NCI-H526 (cell line): ENCODE measurements at places on chromosomes 7 and 10.

GRCh38 chr10:1158066-1158465 is 101.9 kb downstream of the WDR37 start:
- DNase-seq, result no peak

DNA sequence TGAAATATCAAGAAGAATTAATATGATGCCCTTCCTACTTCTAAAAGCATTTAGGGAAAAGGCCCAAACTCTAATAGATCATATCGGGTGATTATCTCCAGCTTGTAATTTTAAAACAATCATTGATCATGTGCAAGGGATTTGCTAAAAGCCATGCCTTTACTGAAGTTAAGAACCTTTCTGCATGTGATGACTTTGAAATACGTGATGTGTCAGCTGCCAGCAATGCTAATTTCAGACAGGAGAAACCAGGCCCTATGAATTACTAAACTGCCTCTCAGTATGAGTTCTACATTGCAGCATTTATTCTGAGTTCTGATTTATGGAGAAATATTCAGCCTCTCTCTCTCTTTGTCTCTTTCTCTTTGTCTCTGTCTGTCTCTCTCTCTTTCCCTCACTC is 203.6 kb upstream of the AKR1E2 start:
- DNase-seq, result no peak

GRCh38 chr10:916716-917415 is 14.6 kb downstream of the LARP4B start:
- no peak for DNase-seq

DNA sequence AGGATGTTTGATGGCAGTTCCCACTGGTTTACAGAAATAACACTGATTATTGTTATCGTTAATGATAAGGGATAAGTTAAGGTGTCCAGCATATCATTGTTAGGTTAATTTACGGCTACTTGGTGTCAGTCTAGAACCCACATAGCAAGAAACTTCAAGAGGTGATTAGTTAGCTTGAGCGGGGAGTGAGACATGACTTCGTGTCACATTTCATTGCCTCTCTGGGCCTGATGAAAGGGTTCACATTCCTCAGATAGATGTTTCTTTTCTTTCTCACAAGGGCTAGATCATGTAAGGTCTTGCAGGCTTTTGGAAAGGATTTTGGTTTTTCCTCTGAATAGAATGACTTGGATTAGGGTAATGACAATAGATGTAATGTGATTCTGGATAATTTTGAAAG is 26.7 kb downstream of the WAC start:
- no peak for DNase-seq

GRCh38 chr7:74480861-74481417 is 27.2 kb downstream of the GTF2IRD1 start:
- no peak for DNase-seq

DNA sequence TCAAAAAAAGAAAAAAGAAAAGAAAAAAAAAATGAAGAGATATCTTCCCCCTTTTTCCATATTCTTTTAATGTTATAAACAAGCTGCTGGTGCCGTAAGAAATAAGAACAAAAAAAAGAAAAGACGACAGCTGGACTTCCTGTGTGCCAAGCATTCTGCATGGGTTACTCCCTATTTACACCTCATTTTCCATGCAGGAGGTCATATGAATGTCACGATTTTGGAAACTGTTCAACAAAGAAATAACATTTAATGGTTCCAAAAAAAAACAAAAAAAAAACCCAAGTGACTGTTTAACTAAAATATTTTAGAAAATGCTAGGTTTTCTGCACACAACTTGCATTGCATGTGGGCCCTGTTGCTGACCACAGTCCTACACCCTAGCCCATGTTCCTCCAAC is 159.3 kb downstream of the TNS3 start:
- DNase-seq, result no peak

- DNase-seq, result no peak
Measured at GRCh38 chr7:112056409-112056808, 149.8 kb downstream of the DOCK4 start.

GRCh38 chr10:93992400-93993030 is 1.2 kb upstream of the PLCE1 start:
- no peak for DNase-seq

DNA sequence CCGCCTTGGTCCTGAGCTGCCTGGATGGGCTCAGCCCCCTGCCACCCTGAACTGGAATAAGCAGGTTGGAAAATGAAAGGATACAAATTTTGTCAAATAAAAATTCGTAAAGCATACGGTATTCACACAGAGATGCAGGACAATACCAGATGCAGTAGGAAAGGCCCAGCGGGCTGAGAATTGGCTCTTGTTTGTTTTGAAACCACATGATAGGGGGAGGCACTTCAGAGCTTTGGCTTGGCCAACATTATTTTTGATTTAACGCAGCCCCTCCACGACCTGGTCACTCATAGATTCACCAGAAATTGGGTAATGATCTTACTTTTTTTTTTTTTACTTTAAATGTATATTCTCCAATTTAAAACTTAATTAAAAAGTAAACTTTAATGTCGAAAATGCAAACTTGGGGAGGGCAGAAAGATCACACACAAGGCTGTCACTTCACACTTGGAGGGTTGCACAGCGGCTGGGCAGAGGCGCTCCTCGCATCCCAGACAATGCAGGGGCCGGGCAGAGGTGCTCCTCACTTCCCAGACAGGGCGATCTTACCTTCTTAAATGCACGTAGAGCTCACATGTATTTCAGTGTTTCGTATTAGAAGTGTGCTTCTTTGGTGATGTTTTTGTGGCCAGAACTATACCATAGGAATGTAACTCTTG is 17.8 kb upstream of the INSIG1 start:
- DNase-seq, result no peak

DNA sequence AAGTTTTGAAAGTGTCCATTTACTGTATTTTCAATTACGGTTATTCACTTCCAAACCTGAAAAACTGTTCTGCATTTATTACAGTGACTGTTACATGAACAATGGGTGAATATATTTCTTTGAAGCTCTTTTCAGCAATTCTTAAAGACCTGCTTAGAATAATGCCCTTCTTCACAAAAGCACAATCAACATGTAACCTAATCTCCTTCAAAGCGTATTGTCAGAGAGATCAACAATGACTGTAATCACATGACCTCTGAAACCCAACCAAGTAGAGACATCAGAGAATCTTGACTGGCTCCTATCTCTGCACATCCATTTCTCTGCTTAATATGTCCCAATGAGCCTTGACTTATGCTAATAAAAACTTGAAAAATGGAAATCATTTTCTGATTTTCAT is 126.7 kb downstream of the NRCAM start:
- no peak for DNase-seq

- no peak for DNase-seq
Measured at GRCh38 chr7:149692557-149692982, 80.8 kb downstream of the ZNF467 start.

GRCh38 chr10:91227576-91227975 is 7.1 kb downstream of the PCGF5 start:
- no peak for DNase-seq

DNA sequence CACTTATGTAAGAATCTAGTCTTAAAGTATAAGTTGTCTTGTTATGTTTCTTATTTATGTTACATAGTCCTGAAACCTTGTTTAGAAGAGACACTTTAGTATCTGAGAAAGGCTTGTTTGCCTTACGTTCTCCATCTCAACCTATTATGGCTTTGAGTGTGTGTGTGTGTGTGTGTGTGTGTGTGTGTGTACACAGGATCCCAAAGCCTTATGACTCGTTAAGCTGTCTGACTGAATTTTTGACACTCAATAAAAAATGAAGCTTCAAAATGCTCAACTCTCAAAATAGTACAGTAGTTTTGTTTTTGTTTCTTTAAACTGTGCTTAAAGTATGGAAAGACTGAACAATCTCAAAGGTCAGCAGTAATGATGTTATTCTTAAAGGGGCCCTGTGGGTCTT is 18.0 kb downstream of the CALU start:
- DNase-seq, result no peak

DNA sequence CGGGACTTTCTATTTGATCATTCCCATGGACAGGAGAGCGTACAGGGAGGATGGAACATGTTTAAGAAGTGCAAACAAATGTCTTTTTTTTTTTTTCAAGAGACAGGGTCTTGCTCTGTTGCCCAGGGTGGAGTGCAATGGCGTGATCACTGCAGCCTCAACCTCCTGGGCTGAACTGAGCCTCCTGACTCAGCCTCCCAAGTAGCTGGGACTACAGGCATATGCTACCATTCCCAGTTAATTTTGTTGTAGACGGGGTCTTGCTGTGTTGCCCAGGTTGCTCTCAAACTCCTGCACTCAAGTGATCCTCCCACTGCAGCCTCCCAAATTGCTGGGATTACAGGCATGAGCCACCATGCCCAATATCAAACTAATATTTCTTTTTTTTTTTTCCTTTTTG is 40.5 kb downstream of the SPDYE5 start:
- no peak for DNase-seq

DNA sequence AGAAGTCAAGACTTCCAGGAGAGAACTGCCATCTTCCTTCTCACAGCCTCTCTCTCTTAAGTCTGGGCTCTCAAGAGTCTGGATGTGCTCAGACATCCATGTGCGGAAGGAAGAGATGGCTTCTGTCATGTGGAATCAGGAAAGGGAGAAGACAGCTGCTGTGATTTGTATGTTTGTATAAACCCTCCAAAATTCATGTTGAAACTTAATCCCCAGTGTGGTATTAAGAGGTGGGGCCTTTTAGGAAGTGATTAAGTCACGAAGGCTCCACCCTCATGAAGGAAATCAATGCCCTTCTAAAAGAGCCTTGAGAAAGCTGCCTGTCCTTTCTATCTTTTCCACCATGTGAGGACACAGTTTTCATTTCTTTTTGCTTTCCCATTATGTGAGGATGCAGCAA is 73.9 kb upstream of the PTN start:
- DNase-seq, result no peak

GRCh38 chr10:120770496-120770895 is 80.7 kb upstream of the WDR11 start:
- no peak for DNase-seq
